ENCODE measurements at places on chromosomes 12 and 14. TPM values are rescaled to one million over a fixed set of nuclear protein-coding genes. Genes with fewer than 3 reads are reported as not detected.
A peak's percentile ranks its signal among the peaks of the same experiment; 100 is the strongest.

- no peak for DNase-seq
These were observed 142.5 kb downstream of the SAMD4A start for GRCh38 chr14:54709444-54709843.

- DNase-seq = no peak
These were observed 50.8 kb downstream of the CATSPERB start for GRCh38 chr14:91681118-91681517.

Gene CHGA
- 417 TPM for total RNA-seq

DNA sequence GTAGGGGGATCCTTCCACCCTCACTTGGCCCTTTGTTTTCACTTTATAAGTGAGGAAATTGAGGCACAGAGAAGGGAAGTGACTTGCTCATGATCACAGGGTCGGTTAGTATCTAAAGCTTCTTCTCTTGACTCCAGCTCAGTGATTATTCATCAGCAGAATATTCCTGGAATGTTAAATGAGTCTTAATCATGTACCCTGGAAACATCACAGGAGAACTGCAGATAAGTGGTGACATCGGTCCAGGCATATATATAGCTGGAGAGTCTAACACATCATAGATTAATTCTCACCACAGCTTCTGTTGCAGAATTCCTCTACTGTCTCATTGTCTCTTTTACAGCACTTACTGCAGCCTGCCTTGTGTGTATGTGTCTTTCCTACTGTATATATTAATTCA lies 69.9 kb downstream of the PAH start:
- no peak for DNase-seq

DNA sequence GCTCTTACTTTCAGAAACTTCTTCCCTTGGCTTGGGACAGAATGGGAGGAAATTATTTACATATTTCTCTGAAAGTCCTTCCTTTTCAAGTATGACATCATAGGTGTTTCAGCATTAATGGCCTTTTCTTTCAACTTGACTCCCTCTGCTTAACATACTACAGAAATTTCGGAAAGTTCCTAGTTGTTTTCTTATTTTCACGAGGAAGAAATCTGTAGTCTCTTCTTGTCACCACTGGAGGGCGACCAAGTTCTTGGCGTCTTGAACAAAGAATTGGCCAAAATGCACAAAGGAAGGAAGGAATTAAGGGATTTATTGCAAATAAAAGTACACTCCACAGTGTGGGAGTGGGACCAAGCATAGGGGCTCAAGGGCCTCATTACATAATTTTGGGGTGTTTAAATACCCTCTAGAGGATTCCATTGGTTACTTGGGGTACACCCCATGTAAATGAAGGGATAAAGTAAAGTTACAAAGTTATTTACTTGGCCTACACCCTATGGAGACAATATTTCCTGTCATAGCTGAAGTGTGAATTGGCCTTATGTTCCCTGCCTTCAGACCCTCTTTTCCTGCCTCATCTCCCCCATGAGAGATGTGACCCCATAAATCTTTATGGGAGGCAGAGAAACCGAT lies 70.4 kb downstream of the RPL10L start:
- no peak for DNase-seq

GRCh38 chr14:41449066-41449465 lies 157.6 kb upstream of the LRFN5 start:
- DNase-seq = no peak

- no peak for DNase-seq
These were observed 59.9 kb downstream of the ZFYVE21 start for GRCh38 chr14:103775506-103775905.

- no peak for DNase-seq
These were observed 1.1 kb downstream of the LGALS3 start for GRCh38 chr14:55130196-55130550.

Gene OLR1
- total RNA-seq = 14.5 TPM

Gene TRIM9
- total RNA-seq = 293 TPM

GRCh38 chr12:95318071-95318545 lies 100.5 kb downstream of the VEZT start:
- DNase-seq = no peak

DNA sequence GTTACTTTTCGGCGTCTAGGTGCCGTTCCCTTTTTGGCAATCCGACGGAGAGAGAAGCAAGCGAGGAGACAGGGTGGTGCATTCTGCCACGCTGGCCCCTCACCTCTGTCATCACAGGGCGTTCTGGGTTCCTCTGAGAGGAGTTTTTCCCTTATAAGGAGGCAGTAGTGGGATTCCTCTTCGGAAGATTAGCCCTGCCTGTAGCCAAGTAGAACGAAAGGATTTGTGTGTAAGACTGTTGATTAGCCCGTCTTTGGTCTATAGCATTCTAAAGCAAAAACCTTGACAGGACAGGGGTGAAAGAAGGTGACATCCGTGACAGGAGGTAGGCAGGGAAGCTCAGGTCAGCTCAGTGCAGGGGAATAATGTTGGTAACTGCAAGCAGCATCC lies 9.1 kb upstream of the NEMF start:
- no peak for DNase-seq

DNA sequence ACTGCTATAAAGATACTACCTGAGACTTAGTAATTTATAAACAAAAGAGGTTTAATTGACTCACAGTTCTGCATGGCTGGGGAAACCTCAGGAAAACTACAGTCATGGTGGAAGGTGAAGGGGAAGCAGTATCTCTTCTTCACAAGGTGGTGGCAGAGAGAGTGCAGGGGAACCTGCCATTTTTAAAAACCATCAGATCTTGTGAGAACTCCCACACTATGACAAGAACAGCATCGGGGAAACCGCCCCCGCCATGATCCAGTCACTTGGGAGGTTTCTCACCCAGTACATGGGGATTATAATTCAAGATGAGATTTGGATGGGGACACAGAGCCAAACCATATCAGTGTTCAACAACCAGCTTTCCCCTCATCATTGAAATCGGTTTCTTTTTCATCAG lies 49.9 kb downstream of the AEBP2 start:
- DNase-seq = no peak

Gene MTRFR
- 19.5 TPM for total RNA-seq

Gene PMEL
- total RNA-seq = 0.63 TPM

Gene CLEC2A
- not detected for total RNA-seq

GRCh38 chr12:97063292-97063935 lies 156.4 kb downstream of the NEDD1 start:
- no peak for DNase-seq

GRCh38 chr12:32558903-32559302 lies 120.2 kb upstream of the DNM1L start:
- no peak for DNase-seq

- DNase-seq = no peak
These were observed 63.0 kb upstream of the HMGA2 start for GRCh38 chr12:65761301-65761700.

DNA sequence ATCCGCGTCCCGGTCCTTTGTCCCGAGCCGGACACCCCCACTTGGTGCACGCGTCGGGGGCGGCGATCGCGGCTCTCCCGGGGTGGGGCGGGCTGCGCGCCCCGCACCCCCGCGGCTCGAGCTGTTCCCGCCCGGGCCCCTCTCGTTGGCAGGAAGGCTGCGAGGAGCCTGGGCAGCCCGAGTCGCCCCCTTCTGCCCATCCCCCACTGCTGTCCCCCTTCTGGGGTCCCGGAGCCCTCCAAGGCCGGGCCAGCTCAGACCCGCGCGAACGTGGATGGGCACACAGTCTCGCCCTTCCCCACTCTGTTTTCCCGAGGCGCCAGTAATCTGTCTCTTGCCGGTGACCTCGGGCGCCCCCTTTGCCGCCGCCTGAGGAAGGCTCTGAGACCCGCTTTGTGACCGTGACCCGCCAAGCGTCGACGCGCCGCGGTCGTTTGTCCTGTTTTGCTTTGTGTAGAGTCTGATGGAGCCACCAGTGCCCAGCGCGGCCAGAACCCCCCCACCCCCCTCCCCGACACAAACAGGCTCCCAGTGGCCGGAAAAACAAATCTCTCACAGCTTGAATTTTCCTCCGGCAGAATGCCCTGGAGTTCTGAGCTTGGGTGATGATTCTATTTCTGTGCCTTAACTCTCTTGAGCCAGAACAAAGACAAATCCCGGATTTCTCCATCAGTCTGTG lies 610 bp downstream of the C14orf132 start:
- DNase-seq = peak; percentile 50

- DNase-seq = no peak
These were observed 114.8 kb downstream of the BCL11B start for GRCh38 chr14:99157246-99157645.

Gene RNU4-1
- 2,256 TPM for total RNA-seq

- no peak for DNase-seq
These were observed 38.9 kb upstream of the LIMA1 start for GRCh38 chr12:50322206-50322605.

- DNase-seq = no peak
These were observed 175.8 kb downstream of the PAWR start for GRCh38 chr12:79514730-79515529.

DNA sequence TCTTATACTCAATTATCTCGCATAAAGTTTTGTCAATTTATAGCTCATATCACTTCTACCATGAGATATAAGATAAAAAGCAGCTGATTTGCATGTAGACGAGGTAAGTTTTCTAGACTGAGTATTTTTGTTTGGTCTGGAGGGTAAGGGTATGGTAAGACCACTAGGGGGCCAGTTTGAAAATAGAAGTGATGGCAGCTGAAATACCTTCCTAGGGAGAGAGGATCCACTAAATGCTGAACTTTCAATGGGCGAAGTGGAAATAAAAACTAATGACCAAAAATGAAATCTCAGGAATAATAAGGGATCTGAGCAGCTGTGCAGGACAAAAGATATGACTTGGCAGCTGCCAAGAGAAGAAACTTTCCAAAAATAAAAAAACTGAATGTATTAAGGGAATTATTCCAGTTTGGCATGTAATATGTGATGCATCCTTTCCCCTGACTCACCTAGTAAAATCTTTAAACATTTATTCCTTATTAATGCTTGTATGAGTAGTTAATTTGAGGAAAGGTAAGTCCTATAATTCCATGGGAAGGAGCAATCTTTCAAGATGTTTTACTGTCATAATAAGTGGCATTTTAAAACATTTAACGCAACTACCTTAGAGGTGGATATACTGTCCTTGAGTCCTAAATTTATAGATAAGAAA lies 754.5 kb downstream of the C12orf50 start:
- no peak for DNase-seq

Gene DLK1
- not detected for total RNA-seq

DNA sequence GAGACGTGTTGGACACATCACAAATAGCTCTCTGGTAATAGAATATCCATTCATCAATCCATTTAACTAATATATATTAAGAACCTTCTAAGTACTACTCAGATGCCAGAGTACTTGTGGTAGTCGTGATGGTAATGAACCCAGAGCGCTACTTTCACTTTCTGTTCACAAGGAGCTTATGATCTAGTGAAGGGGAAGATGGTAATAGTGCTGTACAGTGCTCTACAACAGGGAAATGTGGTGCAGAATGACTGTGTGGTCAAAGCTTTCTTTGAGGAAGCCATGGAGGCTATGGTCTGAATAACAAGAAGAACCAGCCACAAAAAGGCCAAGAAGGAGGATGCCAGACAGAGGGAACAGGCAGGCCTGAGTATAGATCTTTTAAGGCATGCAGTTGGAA lies 212.0 kb downstream of the PTPRO start:
- no peak for DNase-seq

- DNase-seq = no peak
These were observed 67.6 kb upstream of the GNG2 start for GRCh38 chr14:51792809-51793208.

- no peak for DNase-seq
These were observed 658.5 kb downstream of the DIO2 start for GRCh38 chr14:79552778-79553177.

GRCh38 chr12:57940915-57941164 lies 527 bp upstream of the ATP23 start:
- no peak for DNase-seq

DNA sequence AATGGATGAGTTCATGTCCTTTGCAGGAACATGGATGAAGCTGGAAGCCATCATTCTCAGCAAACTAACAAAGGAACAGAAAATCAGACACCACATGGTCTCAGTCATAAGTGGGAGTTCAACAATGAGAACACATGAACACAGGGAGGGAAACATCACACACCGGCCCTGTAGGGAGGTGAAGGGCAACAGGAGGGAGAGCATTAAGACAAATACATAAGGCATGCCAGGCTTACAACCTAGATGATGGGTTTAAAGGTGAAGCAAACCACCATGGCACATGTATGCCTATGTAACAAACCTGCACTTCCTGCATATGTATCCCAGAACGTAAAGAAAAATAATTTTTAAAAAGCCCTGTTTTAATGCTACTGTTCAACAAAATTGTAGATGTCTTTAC lies 914.2 kb upstream of the ATXN7L3B start:
- DNase-seq = no peak

GRCh38 chr12:26196421-26196716 lies 996 bp downstream of the SSPN start:
- DNase-seq = no peak

Gene FAM186B
- 0.70 TPM for total RNA-seq

DNA sequence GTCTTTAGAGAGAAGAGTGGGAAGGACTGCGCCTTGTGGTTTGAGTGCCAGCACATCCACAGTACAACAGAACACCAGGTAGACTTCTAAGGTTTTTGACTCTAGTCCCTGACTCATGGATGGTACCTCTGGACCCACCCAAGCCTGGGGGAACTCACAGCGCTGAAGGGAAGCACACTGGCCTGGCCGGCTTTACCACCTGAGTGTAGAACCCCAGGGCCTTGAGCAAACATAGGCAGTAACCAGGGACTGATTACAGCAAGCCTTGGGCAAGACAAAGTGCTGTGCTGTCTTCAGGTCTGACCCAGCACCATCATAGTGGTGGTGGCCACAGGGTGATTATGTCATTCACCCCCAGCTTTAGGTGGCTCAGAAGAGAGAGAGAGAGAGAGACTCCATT lies 17.2 kb downstream of the EML5 start:
- no peak for DNase-seq

DNA sequence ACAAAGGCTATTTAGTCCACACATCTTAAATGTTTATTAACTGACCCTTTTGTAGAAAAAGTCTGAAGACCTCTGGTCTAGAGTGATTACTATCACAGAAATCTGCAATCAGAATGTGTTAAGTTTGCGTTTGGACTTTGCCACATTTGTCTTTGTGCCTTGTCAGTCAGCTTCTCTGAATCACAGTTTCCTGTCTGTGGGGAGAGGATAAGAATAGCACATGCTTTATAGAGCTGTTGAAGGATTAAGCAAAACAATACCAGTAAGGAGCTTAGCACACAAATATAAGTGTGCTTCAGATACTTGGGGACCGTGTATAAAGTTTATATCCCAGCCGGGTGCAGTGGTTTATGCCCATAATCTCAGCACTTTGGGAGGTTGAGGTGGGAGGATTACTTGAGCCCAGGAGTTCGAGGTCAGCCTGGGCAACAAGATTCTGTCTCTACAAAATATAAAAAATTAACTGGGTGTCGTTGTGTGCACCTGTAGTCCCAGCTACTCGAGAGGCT lies 63.0 kb upstream of the BTG1 start:
- DNase-seq = no peak

Gene GLIPR1L1
- not detected for total RNA-seq

DNA sequence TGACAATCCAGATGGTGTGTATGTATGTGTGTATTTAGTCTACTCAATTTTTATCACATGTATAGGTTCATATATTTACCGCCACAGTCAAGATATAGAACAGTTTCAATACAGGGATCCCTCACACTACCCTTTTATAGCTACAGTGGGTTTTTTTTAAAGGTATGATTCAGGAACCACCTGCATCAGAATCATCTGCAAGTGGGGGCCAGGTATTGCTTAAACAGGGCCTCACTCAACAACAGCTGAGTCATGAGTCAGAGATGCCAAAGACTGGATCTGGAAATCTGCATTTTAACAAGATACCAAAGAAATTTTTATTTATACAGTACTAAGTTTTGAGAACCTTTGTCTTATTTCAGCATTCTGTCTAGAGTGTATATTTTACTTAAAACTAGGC lies 117.6 kb downstream of the SLC35F4 start:
- no peak for DNase-seq

Gene KSR2
- total RNA-seq = 41.4 TPM
